ENCODE measurements at places on chromosomes 3 and 15.

DNA sequence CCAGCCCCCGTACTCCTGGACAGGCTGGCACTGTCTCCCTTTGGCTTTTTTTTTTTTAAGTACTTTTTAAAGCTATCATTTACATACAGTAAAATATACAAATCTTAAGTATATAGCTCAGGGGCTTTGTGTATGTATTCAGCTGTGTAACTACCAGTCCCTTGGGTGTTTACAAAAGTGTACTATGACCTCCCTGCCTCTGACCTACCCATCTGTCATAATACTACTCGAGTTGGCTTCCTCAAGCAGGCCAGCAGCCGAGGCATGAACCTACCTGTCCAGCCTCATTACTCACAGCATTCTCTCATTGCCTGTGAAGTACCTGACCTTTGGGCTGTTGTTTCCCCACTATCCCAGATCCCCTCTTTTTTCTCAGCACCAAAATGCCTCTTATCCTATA lies 33.2 kb downstream of the ABHD2 start:
- no peak for DNase-seq

- no peak for DNase-seq
These were observed 97.2 kb upstream of the ADAMTSL3 start for GRCh38 chr15:83556754-83557153.

DNA sequence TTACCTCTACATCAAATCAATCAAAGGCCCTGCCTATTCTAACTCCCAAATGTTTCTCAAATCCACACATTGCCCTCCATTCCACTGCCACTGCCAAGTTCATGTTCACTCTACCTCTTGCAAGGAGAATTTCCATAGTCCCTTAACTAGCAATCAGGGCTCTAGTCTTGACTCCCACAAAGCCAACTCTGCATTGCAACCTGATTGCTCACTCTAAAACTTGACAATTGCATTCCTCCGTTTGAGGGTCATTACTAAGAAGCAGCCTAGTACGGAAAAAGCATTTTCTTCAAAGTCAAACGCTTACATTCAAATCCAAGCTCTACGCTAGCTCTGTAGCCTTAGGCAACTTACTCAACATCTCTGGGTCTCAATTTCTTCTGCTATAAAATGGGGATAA lies 1.2 kb downstream of the CPA3 start:
- DNase-seq = no peak

GRCh38 chr3:120567370-120568201 lies 28.6 kb upstream of the NDUFB4 start:
- DNase-seq = peak; percentile 50

- no peak for DNase-seq
These were observed 30.2 kb downstream of the HEG1 start for GRCh38 chr3:125025642-125026041.

Measured in MM.1S (cell line).